ENCODE measurements at places on chromosomes 4 and X. TPM values are rescaled to one million over a fixed set of nuclear protein-coding genes. Genes with fewer than 3 reads are reported as not detected.

Gene UGT2A2
- total RNA-seq, result not detected

Gene FAM236C
- total RNA-seq, result not detected

GRCh38 chr4:1451752-1452122 is 45.5 kb upstream of the NKX1-1 start:
- DNase-seq, result no peak

- DNase-seq, result no peak
Observed at GRCh38 chrX:8921615-8922014, 112.3 kb downstream of the FAM9B start.

GRCh38 chr4:84327526-84327925 is 171.6 kb downstream of the NKX6-1 start:
- no peak for DNase-seq

Measured in cerebellum (tissue), 4 donors.